Body of pancreas (tissue), 4 donors: ENCODE measurements at places on chromosomes 11 and 22. TPM values are rescaled to one million over a fixed set of nuclear protein-coding genes. Genes with fewer than 3 reads are reported as not detected.
A peak's percentile ranks its signal among the peaks of the same experiment; 100 is the strongest.

DNA sequence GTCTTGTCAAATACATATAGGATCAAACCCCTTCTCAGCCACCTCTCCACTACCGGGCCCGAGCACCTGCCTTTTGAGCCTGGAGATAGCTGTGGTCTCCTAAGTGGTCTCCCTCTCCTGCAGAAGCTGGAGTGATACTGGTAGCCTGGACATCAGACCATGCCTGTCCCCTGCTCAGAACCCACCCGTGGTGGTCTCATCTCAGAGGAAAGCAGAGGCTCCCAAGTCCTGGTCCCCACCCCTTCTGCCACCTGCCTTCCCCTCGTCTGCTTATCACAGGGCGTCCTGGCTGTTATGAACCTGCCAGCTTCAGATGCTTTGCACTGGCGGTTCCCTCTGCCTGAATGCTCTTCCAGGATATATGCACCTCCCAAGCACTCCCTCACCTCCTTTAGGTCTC, 50.5 kb upstream of the EIF3D start:
- H3K27me3 ChIP-seq, result no peaks in the 10 kb centered on the region
- H3K4me1 ChIP-seq, result no peaks in the 10 kb centered on the region
- no peak overlapping the region for H3K4me3 ChIP-seq

GRCh38 chr11:109237636-109238035, 184.4 kb upstream of the C11orf87 start:
- no peaks in the 10 kb centered on the region for H3K27me3 ChIP-seq
- no peaks in the 10 kb centered on the region for H3K4me1 ChIP-seq
- H3K36me3 ChIP-seq, result no peaks in the 10 kb centered on the region
- no peak overlapping the region for H3K4me3 ChIP-seq
- DNase-seq, result no peak
- H3K27ac ChIP-seq, result no peak overlapping the region

GRCh38 chr11:2306452-2306823, 4.6 kb downstream of the TSPAN32 start:
- H3K36me3 ChIP-seq, result no peaks in the 10 kb centered on the region
- DNase-seq, result peak; percentile 28
- H3K4me1 ChIP-seq, result peaks cover 32% of the 10 kb centered on the region
- H3K4me3 ChIP-seq, result no peak overlapping the region
- no peaks in the 10 kb centered on the region for H3K27me3 ChIP-seq

The PARVG gene
- 8.8 TPM for total RNA-seq

The OR4C12 gene
- not detected for total RNA-seq

The CENPM gene
- not detected for total RNA-seq
